ENCODE measurements at places on chromosomes 12 and 14.

- DNase-seq, result no peak
These were observed 298.3 kb downstream of the SSPN start for GRCh38 chr12:26493656-26494055.

DNA sequence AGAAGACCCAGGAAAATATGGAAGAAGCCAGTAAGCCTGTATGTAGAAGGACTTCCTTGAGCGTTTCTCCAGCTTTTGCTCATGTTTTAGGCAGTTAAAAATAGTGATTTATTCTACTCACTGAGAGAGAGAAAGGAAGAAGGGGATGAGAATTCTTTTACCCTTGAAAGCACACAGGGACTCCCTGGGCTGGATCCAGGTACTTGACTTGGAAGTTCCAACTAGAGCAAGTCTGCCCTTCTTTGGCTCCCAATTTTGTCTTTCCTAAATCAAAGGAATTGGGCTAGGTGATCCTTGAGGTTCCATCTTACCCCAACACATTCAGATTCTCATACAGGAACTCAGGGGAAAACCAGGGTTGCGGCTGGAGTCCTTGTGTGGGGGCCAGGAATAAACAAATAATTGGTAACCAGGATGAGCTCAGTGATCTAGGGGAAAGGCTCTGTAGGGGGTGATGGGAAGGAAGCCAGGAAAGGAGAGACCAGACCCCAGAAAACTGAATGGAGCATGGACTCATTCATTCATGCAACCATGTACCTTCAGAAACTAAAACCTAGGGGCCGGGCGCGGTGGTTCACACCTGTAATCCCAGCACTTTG is 11.5 kb upstream of the ITGA5 start:
- DNase-seq, result no peak

DNA sequence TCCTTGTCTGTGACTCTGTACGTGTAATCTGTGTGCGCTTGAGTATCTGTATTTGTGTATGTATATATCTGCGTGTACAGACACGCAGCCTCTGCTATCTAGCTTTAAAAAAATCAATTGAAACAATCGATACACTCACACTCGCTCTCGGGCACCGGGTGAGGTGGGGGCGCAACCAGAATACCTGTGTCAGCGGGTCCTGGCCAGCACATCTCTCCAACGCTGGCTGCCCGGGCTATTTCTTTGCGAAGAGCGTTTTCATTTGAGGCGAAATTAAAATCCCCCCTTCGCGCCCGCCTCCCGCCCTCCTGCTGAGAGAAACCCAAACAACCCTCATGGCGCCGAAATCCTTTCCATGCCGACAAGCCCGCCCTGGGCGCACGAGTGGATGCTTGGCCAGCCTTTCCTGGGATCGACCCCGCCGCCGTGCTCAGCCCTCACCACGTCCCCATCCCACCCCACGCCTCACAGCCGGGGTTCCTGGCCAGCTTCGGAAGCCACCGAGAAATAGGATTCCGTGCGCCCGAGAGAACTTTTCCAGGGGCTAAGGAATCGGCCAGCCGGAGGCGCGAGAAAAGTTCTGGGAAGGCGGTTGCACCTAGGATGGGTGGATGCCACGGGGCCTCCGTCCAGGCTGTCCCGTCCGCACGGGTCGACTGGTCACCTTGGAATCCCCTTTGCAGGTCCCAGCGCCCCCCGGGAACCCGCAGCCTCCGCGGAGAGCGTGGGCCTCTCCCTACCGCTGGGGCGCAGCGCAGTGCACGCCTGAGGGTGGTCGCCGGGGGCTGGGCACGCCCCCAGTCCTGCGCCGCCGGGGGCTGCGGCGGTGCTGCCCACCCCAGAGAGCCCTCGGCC is 1.0 kb downstream of the ZDHHC22 start:
- no peak for DNase-seq

GRCh38 chr12:75269209-75269608 is 59.6 kb upstream of the KCNC2 start:
- no peak for DNase-seq

GRCh38 chr14:61780125-61780524 is 17.9 kb downstream of the SNAPC1 start:
- peak; percentile 2 for DNase-seq

GRCh38 chr12:104833756-104834155 is 124.3 kb downstream of the SLC41A2 start:
- no peak for DNase-seq

GRCh38 chr12:31890295-31891285 is 68.6 kb upstream of the RESF1 start:
- DNase-seq, result peak; percentile 79

DNA sequence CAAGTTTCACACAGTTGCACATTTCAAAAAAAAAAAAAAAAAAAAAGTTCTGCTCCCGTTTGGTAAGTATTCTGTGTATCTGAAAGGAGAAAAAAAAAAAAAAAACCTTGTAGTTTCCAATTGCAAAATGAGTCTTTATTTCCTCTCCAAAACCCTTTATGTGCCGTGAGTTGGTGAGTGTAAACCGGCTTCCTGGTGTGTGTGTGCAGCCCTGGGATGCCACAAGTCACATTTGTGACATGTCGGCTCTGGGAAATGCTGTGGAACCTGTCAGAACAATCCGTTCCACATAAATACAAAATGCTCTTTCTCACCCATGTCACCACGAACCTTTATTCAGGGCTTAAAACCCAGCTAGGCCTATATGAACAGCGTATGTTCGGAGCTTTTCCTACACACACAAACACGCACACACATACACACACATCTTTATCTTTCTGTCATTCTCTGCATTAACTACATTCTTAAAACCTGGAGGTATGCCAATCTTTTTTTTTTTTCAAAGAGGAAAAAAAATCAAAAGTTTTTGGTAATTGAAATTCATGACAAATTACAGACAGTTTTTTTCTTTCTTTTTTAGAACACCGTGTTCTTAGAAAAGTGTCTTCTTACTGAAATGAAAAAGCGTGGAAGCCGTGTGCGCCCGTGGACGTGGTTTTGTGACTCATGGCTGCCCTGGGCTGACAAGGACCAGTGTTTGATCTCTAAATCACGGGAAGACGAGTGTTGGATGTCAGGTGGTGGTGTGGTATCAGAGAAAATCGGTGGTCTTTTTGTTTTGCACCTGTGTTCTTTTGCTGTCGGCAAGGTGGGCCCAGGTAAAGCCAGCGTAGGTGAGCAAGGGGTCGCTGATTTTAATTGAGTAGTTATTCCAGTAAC is 612.0 kb downstream of the VRK1 start:
- peak; percentile 45 for DNase-seq

DNA sequence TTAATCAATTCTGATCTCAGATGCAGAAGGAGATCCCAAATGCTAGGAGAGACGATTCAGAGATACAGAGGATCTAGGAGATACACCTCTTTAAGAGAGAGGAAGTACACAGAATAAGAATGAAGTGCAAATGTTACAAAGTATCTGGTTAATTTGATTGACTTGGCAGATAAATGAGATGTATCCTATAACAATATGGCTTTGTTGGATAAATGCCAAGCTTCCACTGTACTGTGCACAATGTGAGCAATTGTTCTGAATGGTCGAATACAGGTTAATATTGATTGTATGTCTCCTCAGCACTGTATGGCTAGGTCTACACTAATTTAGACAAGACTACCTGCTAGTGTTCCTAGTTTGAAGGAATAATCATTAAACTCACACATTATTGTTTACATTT is 119.6 kb upstream of the PTPRB start:
- DNase-seq, result no peak

GRCh38 chr14:98909251-98909944 is 362.6 kb downstream of the BCL11B start:
- DNase-seq, result no peak

DNA sequence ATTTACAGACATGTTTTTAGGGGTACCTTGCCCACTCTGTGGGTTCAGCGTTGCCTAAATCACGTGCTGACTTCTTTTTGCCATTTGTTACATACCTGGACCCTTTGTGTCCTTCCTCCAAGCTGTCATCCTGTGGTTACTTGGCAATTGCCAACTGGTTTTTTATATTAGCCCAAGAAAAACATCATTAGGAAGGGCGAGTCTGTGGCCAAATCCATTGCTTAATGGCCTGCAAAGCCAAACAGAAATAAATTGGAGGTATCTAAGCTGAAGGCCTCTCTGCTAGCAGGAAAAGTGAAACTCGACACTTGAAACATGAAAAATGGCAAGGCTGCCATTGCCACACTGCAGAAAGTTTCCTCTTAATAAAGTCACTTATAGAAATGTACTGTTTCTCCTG is 190.4 kb downstream of the NUAK1 start:
- DNase-seq, result no peak

GRCh38 chr12:27462151-27462694 is 15.7 kb downstream of the SMCO2 start:
- DNase-seq, result no peak

- DNase-seq, result no peak
These were observed 65.1 kb downstream of the KTN1 start for GRCh38 chr14:55645145-55645544.

- peak; percentile 18 for DNase-seq
These were observed 916.5 kb downstream of the TMEM121 start for GRCh38 chr14:106442857-106443256.

Data from CD4-positive, alpha-beta T cell treated with Interleukin-4 for 4 hours (primary cell).